ENCODE measurements at places on chromosomes 2 and 18.
A peak's percentile ranks its signal among the peaks of the same experiment; 100 is the strongest.

DNA sequence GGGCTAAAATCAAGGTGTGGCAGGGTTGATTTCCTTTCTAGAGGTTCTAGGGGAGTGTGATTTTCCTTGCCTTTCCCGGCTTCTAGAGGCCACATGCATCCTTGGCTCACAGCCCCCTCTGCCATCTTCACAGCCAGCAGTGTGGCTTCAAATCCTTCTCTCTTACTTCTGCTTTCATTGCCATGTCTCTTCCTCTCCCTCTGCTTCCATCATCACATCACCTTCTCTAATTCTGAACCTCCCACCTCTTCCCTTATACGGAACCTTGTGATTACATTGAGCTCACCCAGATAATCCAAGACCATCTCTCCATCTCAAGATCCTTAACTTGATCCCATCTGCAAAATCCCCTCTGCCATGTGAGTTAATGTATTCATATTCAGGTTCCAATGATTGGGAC, 56.2 kb upstream of the RMDN2 start:
- DNase-seq: no peak

- no peak for DNase-seq
Observed at GRCh38 chr2:114213808-114214207, 228.6 kb upstream of the DPP10 start.

GRCh38 chr18:52312346-52312745, 27.7 kb upstream of the DCC start:
- DNase-seq: no peak

DNA sequence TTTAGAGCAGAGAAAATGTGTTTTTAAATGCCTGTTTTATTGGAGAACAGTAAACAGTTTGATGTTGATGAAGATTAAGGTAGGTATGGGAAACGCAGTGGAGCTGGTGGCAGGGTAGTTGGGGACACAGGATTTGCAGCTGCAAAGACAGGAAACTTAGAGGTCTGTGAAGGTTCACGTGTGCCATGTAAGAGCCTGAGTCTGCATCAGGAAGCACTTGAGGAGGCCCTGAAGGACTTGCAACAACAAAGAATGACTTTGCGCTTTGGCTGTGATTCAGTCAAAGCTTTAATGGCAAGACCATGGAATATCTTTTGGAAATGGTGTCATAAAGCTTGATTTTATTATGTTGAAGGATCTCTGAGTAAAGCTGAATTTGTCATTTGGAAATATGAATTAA, 347.6 kb upstream of the KCNJ3 start:
- DNase-seq: peak; percentile 1

- DNase-seq: no peak
Observed at GRCh38 chr2:208607694-208608093, 201.1 kb downstream of the PTH2R start.

GRCh38 chr2:241964133-241964532, 94.6 kb downstream of the RTP5 start:
- DNase-seq: no peak

DNA sequence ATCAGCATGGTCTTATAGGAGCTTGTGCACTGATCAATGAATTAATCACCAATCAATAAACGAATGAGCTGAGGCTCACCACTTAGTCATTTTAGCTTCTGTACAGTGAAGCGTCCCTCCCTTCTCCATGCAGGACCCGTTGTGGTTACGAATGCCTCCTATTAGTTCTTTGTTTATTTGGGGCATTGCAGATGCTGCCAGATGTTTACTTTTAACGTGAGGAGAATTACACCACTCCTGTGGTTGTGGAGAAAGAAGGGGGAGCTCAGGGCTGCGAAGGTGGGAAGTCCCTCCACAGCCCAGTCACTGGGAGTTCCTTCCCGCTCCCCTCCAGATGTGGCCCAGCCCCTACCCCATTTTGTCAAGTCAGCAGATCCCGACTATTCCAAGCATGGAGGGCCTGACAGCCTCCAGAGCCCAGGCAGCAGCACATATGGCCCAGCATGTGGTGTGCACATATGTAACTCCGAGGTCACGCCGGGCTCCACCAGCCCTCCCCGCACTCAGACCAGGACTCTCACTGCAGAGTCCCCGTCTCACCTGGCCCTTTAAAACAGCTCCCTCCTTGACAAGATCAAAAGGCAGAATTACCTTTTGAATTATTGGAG, 20.9 kb downstream of the PKDCC start:
- no peak for DNase-seq

- DNase-seq: no peak
Observed at GRCh38 chr2:33134086-33134771, 187.5 kb downstream of the LTBP1 start.

GRCh38 chr2:222049946-222050345, 248.9 kb downstream of the PAX3 start:
- DNase-seq: no peak

DNA sequence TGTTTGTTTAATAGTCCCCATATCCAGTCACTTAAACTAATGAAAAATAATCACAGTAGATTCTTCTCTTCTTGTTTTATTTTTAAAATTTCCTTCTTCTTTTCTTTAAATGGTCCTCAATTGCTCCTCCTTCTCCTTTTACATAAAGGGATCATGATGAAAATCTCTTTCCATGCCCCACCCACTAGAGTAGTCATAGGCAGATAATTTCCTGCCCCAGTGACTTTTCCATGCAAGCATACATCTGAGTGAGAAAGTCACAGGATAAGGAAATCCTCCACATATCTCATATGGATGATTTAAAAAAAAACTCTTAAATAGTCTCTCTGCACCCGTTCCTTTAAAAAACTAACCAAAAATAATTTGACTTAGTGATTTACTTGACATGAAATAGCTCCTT, 552.3 kb upstream of the SETBP1 start:
- no peak for DNase-seq

GRCh38 chr18:3666526-3667254, 216.7 kb downstream of the TGIF1 start:
- no peak for DNase-seq

DNA sequence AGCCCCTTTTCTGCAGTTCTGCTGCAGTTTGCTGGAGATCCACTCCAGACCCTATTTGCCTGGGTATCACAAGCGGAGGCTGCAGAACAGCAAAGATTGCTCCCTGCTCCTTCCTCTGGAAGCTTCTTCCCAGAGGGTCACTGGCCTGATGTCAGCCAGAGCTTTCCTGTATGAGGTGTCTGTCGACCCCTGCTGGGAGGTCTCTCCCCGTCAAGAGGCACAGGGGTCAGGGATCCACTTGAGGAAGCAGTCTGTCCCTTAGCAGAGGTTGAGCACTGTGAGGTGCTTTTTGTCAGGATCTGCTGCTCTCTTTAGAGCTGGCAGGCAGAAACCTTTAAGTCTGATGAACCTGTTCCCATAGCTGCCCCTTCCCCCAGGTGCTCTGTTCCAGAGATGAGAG, 42.0 kb upstream of the MYL1 start:
- no peak for DNase-seq

DNA sequence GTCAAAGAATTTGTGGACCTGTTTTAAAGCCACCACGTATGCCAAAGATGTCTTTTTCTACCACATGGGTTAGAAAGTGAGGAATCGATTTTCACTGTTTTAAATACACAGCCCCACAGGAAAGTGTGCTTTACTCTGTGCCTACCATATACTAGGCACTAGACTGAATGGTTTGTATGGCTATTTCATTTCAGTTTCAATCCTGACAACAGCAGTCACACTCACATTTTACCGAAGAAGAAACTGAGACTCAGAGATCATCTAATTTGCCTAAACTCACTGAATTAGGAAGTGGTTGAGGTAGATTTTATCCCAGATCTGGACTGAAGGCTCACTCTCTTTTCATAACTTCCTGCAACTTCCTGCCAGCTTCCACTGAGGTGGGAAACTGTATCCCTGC, 176.4 kb downstream of the ALK start:
- no peak for DNase-seq

- DNase-seq: no peak
Observed at GRCh38 chr2:69095305-69095704, 82.3 kb downstream of the ANTXR1 start.

DNA sequence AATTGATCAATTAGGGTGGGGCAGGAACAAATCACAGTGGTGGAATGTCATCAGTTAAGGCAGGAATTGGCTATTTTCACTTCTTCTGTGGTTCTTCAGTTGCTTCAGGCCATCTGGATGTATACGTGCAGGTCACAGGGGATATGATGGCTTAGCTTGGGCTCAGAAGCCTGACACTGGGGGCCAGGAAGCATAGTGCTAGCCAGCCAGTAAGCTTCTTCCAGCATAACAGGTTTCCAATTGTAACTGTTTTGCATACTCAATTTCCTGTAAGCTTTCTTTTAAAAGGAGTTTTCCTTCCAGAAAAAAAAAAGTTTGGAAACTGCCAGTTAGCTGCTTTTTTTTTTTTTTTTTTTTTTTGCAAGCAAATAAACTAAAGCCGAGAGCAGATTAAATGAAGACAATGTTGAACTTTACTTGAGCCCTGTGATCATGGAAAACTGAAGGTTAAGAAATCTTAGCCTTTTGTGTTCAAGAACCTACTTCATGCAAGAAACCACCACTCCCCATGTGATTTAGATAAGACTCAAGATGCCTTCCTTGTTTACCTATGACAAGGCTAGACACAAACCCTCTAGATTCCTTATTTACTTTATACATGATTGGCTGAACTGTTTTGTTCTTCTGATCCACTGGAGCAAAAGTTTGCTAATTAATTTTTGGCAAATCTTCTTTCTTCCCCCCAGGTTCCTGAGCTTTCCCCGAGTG, 126.9 kb upstream of the LINC00305 start:
- no peak for DNase-seq

- DNase-seq: no peak
Observed at GRCh38 chr2:52390651-52391050, 1358.7 kb upstream of the NRXN1 start.

- DNase-seq: no peak
Observed at GRCh38 chr18:60189856-60190255, 182.7 kb downstream of the MC4R start.

DNA sequence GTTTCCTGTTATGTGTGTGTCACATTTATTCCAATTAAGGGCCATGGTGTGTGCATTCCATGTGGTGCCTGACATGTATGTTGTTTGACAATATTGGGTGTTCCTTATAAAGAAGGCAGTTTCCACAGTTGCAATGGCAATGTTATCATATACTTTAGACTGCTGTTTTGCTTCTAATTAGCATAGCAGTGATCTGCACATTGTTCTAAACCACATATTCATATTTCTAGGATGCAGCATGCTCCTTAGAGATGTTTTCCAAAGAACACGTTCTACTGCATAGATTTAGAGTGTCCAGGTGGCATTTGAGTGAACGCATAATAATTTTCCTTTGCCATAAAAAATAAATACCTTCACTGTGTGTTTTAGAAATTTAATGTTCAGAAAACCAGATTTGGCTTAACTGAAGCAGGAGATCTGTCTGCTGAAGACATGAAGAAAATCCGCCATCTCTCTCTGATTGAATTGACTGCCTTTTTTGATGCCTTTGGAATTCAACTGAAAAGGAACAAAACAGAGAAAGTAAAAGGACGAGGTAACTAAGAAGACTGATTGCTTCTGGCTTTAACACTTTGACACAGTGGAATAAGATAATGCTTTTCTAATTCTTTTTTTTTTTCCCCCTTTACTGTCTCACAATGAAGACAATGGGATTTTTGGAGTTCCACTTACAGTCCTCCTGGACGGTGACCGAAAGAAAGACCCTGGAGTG, 143.7 kb downstream of the ARHGAP28 start:
- no peak for DNase-seq

- DNase-seq: no peak
Observed at GRCh38 chr2:182359990-182360662, 66.7 kb downstream of the PDE1A start.
